ENCODE measurements at places on chromosomes 7 and 10. TPM values are rescaled to one million over a fixed set of nuclear protein-coding genes. Genes with fewer than 3 reads are reported as not detected.

DNA sequence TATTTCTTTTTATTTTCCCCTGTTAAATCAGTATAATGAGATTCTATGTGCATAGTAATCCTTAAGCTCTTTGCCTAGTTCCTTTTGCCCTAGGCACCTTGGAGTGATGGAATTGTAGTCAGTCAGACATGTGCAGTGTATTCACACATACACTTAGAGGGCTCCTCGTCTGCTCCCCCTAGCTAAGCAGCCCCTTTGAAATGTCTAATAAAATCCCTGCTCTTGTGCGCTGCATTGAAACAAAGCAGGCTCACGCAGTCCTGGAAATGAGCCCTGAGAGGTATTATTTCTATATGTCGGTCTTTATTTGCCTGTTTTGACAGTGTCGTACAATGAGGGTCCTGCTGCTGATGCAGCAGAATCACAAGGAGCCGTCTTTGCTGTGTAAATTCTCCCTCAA, 258.7 kb downstream of the AUTS2 start:
- DNase-seq = no peak

- no peak for DNase-seq
Measured at GRCh38 chr7:130899638-130900401, 165.8 kb upstream of the KLF14 start.

Gene PNLIPRP2
- not detected for total RNA-seq

Gene PNLIPRP1
- not detected for total RNA-seq

GRCh38 chr10:3467052-3467951, 294.7 kb upstream of the PITRM1 start:
- peak; percentile 83 for DNase-seq

Gene CALML5
- 31.0 TPM for total RNA-seq

Gene PRDX3
- 154 TPM for total RNA-seq

GRCh38 chr10:75430000-75430763, 1.2 kb upstream of the LRMDA start:
- no peak for DNase-seq

DNA sequence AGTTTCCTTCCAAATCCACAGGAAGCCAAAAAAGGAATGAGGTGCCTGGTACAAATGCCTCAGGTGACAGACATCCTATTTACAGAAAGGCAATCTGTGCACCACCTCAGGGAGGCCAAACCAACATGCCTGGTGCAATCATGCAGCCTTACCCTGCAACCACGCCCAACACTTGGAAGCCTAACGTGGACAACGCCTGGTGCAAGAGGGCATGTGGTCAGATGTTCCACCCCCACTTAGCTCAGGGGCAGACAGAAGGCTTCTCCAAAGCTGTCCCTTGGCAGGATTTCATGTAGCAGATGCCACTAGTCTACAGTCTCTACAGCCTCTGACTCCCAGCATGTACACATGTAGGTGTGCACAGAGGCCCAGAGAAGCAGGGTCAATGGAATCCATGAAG, 89.5 kb downstream of the KCNMA1 start:
- DNase-seq = no peak

Measured in breast epithelium (tissue), 4 donors.